Fibroblast of skin of scalp (primary cell): ENCODE measurements at places on chromosomes 3 and 15.

DNA sequence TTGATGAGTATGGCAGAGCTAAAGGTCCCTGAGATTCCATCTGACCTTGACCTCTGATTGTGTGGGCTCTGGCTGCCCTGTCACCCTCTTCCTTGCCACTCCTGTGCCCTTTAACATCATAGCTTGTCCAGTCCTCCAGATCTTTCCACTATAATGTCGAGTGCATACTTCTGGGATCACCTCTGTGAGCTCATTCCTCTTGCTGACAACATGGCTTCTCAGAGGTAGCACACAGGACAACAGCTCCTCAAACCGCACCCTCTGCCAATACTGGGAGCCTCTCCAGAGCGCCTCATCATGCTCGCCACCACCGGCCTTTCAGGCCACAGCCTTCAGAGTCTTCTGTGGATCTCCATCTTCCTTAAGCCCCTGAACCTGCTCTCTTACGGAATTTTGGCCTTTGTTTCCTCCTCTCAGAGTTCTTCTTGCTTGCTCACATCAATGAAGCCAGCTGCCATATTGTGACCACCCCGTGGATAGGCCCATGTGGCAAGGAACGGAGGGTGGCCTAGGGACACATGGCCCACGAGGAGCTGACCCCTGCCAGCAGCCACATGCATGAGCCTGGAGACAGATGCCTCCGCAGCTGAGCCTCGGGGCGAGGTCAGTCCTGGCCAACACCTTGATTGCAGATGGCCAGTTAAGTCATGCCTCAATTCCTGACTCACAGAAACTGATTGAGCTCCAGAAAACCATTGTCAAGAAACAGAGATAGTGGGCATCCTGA, 31.1 kb downstream of the PLA2G4D start:
- DNase-seq, result no peak

DNA sequence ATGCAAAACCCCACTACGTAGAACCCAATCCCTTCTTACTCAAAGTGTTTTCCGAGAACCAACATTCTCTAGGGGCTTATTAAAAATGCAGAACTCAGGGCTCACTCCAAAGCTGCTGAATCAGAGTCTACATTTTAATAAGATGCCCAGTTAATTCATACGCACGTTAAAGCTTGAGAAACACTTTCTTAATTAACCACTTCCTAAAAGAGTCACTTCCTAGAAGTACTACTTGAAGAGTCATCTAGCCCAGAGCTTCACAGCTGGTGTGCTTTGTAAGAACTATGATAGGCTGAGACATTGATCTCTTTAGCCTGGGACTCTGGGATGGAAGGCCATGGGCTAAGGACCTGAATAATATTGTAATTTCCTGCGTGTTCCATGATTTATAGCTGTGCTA, 9.0 kb downstream of the COL6A5 start:
- peak; percentile 45 for DNase-seq

GRCh38 chr3:184561913-184562877, 610 bp downstream of the EPHB3 start:
- no peak for DNase-seq

DNA sequence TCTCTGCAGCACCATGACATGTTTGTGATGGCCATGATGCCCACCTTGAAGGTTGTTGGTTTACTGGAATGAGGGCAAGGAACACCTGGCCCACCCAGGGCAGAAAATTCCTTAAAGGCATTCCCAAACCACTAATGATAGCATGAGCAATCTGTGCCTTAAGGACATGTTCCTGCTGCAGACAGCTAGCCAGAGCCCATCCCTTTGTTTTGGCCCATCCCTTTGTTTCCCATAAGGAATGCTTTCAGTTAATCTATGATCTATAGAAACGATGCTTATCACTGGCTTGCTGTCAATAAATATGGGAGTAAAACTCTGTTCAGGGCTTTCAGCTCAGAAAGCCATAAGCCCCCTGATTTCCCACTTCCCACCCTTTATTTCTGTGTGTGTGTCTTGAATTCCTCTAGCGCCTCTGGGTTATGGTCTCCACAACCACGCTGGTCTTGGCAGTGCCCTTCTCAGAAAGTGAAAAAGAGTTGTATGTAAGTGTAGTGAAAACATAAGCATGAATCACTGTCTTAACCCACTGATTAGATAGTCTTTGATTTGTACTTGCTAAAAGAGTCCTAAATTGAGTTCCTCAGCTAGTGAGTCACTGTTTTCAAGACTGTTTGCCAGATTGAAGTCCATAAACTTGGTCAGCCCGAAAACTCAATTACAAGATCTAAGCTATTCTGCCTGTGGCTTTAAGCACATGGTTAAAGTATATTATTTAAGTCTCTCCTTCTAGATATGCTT, 19.0 kb upstream of the CCR2 start:
- peak; percentile 13 for DNase-seq

- DNase-seq, result no peak
Observed at GRCh38 chr3:30721314-30721634, 114.9 kb downstream of the TGFBR2 start.

GRCh38 chr3:143286392-143287010, 166.9 kb downstream of the CHST2 start:
- DNase-seq, result no peak

- no peak for DNase-seq
Observed at GRCh38 chr15:43977072-43977884, 150.5 kb downstream of the WDR76 start.

GRCh38 chr15:85318732-85319076, 61.7 kb upstream of the AKAP13 start:
- DNase-seq, result no peak

DNA sequence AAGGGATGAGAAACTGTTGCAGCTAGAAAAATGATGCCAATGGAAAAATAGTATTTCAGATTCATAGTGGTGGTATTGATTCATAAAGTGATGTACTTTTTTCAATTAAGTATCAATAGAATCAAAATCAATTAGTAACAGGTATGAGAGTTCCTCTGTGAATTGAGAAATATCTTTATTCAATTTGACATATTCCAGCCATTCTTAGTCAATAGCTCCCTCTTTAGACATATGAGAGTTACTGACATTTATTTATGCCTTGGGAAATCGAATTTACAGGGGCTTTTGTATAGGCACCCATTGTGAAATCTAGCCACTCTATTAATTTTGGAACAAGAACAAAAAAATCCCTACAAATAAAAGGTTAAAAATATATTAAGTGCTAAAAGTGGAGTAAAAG, 386.9 kb upstream of the CNTN3 start:
- peak; percentile 29 for DNase-seq

- DNase-seq, result no peak
Observed at GRCh38 chr3:144032531-144033239, 61.1 kb downstream of the DIPK2A start.

- DNase-seq, result no peak
Observed at GRCh38 chr3:188257384-188258026, 103.5 kb downstream of the LPP start.

DNA sequence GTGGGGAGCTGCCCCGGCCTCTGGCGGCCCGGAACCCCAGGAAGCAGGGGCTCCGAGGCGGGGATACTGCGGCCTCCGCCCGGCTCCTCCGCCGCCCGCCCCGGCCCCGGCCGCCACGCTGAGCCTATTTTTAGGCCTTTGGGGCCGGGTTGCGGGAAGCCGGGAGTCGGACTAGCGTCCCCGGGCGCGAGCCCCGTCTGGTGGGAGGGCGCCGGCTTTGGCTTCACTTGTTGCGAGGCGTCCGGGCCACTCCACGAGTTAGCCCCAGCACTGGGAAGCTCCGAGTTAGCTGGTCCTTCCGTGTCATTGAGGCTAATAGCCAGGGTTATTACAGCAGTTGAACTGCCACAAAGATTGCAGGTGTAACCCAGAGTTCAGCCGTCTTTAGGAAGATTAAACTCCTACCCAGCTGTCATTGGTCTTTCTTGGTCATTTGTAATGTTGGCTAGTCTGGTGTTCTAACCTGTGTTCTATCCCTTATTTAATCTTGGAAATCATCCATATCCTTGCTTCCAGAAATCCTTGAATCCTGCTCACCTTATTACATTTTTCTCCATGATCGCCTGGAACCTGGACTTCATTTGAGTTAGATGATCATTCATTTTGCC, 791 bp downstream of the GYG1 start:
- DNase-seq, result peak; percentile 50

DNA sequence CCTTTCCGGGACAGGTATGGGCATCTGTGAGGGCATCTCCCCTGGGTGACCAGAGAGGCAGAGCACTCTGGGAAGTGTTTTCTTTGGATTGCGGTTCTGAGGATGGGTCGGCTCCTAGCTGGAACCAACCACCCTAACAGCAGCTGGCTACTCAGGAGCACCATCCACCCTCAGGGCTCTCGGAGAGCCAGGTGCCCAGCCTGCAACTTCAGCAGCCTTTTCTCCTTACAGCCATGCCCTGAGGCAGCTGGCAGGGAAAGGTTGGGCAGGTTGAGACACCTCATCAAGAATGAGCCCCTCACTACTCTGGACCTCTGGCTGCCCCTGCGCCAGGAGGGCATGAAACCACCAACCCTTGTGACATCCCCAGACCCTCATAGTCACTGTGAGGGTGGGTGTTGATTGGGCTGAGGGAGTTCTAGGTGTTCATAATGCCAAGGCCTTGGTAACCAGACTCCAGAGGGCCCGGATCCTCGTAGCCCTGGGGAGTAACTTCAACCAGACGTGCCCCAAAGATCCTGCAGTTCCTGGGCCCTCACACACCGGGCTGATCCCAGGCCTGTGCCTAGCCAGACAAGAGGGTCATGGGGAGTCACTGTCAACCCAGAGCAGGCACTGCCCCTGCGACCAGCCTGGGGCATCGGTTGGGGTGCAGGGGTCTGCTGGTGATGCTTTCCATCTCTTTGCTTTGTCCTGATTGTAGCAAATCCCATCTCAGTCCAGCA, 114.4 kb upstream of the ABHD17C start:
- DNase-seq, result no peak

GRCh38 chr3:178059119-178059518, 477.1 kb upstream of the KCNMB2 start:
- no peak for DNase-seq

- no peak for DNase-seq
Observed at GRCh38 chr3:185340751-185341150, 22.2 kb upstream of the MAP3K13 start.

DNA sequence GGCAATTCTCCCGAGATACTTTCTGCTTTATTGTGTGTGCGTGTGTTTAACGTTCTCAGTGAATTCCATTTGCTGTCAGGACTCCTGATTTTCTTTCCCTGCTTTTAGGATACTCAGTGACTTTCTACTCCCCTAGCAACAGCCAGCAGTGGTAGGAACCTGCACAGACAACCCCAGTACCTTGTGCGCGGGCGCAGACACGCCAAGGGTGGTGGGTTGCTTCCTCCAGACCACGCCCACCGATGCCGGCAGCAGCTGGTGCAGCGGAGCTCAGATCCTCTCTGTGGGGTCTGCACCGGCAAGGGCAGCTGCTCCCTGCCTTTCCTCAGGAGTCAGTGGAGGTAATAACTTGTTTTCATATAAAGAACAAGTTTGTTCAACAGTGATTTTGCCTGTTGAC, 225.1 kb upstream of the NDN start:
- no peak for DNase-seq

- peak; percentile 53 for DNase-seq
Observed at GRCh38 chr3:113769551-113769950, 22.7 kb downstream of the ATP6V1A start.

DNA sequence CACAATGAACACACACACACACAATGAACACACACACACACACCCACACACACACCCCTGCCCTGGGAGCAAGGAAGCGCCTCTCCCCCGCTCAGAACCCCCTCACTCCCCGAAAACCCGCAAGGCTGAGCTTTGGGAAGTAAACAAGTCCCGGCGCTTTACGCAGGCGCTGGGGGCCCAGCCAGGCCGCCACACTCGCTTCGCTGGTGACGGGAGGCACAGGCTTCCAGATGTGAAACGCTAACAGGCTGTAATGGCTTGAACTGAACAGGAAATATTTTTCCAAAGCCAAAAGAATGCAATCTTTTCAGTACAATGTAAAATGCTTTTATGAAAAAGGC, 122.7 kb upstream of the IGF1R start:
- DNase-seq, result peak; percentile 55

- DNase-seq, result peak; percentile 2
Observed at GRCh38 chr15:57236561-57237300, 139.6 kb upstream of the CGNL1 start.

GRCh38 chr15:84833447-84834228, 16.5 kb downstream of the ALPK3 start:
- DNase-seq, result no peak

DNA sequence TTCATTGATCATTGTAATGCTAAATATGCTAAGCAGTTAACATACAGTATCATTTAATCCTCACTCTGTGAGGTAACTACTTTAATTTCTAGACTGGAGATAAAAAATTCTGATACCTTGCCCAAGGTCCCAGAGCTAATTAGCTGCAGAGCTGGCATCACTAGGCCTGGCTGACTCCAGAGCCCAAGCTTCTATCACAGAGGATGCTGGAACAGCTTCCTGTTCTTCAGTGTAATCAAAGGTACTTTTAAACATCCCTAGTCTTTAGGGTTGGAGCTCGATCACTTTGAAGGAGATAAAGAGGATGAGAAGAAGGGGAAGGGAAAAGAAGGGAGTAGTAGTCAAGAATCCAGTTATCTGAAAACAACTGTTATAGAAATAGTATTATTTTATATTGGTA, 37.1 kb upstream of the BOC start:
- DNase-seq, result no peak

DNA sequence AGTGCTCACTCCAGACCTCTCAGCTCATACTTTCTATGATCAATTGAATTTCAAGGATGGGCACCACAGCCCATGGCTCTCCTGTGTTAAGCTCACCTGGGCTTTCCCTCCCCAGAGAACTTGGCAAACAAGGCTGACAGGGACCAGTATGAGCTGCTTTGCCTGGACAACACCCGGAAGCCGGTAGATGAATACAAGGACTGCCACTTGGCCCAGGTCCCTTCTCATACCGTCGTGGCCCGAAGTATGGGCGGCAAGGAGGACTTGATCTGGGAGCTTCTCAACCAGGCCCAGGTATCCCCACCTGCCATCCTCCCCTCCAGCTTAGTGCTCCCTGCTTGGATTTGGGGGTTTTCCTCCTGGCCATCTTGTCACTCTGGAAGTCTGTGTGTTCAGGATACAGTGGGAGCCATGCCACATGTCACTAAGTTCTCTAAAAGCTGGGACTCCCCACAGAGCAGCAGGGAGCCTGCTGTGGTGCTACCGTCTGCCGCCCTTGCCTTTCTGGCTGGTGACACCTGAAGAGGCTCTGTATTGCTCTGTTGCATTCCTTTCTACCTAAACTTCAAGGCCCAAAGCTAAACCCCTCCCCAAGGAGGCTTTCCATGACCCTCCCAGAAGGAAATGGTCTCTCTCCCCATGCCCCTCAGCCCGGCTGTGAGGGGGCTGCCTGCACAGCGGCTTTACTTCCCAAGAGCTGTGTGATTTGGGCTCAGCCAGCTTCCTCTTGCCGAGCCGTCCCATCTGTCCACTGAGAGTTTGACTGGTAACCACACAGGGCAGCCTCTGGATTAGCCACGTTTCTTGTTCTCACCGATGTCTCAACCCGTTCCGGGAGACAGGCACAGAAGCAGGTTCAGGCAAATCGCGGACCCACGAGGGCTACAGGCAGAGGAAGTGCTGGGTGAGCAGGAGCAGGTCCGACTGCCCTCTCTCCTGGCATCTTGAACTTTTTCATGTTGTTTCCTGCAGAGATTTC, 10.8 kb downstream of the TF start:
- DNase-seq, result no peak
